ENCODE measurements at places on chromosomes 5 and 9.

- no peak for DNase-seq
These were observed 48.6 kb downstream of the FOXI1 start for GRCh38 chr5:170154297-170154696.

DNA sequence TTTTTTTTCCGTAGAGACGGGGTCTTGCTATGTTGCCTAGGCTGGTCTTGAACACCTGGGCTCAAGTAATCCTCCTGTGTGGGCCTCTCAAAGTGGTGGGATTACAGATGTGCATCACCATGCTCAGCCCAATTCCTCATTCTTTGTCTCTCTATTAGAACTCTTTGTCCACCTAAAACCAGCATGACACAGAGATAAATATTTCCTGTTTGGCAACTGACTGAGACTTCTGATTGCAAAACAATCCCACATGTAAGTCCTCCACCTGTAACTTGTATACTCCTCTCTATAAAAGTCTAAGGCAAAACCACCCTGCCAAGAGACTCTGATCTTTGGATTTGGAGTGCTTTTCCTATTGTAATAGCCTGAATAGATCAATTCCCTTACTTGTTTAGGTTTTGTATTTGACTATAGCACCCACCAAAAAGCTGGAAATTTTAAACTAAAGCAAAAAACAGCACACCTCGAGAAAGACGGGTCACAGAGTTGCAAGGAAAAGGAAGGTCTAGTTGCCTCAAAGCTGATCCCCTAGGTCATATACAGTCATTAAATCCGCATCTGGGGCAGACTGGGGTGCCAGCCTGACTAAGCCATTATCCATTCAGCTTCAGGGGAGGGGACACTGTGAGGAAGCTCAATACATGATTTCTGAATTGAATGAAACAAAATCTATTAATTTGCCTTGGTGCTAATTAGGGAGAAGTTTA, 13.5 kb upstream of the KIF27 start:
- no peak for DNase-seq

GRCh38 chr5:6517510-6517909, 68.9 kb downstream of the UBE2QL1 start:
- DNase-seq = no peak

DNA sequence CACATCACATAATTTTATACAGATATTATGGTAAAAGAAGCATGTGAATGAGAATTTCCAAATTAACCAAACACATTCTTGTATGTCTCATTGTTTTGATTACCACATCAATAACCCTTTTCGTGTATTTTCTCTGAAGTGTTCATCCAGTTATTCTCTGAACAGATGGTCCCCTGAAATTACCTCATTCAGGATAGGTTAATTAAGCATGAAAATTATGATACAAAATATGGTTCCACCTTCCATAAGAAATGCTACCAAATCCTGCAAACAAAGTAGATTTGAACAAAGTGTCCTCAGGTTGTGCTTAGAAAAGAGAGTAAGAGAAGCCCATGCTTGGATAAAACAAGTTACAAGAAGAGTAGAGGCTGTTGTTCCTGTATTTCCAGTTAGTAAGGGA, 83.1 kb upstream of the LMNB1 start:
- no peak for DNase-seq

DNA sequence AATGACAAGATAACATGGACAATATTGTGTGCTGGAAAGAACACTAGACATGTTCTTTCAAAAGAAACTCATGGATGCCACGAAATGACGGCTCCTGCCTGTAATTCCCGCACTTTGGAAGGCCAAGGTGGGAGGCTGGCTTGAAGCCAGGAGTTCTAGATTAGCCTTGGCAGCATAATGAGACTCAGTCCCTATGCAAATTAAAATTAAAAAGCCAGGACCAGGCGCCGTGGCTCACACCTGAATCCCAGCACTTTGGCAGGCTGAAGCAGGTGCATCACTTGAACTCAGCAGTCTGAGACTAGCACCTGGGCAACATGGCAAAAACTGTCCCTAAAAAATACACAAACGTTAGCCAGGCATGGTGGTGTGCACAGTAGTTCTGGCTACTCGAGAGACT, 814.2 kb downstream of the BRINP1 start:
- no peak for DNase-seq

- DNase-seq = no peak
These were observed 233.1 kb downstream of the FANCC start for GRCh38 chr9:95084254-95084934.
